ENCODE measurements at places on chromosomes 12 and 14.
A peak's percentile ranks its signal among the peaks of the same experiment; 100 is the strongest.

- DNase-seq: no peak
Measured at GRCh38 chr14:81971911-81972310, 438.3 kb upstream of the SEL1L start.

- peak; percentile 5 for DNase-seq
Measured at GRCh38 chr12:59780605-59781135, 184.8 kb downstream of the SLC16A7 start.

DNA sequence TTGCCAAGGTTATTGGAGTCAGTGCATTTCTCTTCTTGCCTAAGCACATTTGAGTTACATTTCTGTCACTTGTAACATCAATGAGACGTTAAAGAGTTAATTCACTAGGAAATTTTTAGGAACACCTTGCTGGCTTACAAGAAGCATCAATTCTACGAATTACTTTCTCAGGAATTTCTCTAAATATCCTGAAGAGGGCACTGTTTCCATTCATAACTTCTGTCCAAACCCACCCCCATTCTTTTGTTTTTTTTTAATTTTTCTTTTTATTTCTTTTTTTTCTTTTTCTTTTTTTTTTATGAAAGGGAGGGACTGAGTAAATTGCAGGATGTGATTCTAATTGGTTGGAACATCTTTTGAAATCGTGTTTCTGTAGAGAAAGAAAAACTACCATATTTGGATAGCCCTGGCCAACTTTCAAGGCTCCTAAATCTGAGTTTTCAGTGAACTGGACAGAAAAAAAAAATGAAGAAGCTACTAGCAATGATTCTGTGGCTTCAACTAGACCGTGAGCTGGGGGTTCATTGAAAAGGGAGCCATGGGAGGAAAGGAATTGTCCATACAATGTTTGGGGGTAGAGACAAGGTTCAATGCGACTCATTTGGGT lies 285.3 kb downstream of the DAD1 start:
- DNase-seq: no peak

DNA sequence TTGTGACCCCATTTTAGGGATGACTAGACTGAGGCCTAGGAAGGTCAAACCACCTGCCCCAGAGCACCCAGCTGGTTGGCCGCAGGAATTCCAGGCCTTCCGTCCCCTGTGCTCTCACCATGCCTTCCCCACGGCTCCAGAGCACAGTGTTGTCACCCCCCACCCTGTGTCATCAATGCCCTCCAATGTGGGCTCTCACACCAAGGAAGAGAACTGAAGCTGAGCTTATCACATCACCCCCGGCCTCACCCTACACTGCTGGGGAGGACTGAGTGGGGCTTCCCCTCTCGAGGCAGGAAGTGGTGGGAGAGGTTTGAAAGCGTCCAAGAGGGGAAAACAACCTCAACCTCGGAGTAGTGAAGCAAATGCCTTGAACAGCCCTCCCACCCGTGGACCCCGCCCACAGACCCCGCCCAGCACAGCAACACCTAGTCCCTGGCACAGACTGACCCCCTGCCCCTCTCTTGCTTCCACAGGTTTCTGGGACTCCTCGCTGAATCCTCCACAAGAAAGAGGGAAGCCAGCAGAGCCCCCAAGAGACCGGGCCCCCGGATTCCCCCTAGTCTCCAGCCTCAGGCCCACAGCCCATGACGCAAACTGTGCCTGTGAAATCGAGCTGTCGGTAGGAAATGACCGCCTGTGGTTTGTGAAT lies 97.2 kb downstream of the LGMN start:
- peak; percentile 25 for DNase-seq

DNA sequence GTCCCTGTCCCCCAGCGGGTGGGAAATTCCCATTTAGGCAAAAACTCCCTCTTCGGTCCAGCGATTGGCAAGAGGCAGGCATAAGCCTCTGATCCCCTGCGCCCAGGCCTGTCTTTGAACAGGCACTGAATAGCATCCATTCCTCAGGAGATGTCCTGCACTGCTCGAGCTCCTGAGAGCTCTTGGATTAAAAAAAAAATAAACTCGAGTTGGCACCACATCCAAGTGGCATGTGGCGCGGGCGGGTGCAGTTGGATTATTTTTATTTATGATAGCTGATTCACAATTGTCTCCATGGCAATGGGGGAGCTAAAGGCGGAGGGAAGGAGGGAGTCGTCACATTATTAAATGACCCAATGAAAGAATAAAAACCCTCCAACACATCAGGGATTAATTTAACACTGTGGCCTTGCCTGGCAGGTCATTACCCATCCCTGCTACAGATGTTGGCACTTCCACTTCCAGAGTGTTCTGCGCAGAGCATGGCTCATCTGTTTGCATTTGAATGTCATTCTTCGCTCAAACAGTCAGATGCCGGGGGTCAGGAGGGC lies 207.2 kb downstream of the AACS start:
- DNase-seq: no peak

DNA sequence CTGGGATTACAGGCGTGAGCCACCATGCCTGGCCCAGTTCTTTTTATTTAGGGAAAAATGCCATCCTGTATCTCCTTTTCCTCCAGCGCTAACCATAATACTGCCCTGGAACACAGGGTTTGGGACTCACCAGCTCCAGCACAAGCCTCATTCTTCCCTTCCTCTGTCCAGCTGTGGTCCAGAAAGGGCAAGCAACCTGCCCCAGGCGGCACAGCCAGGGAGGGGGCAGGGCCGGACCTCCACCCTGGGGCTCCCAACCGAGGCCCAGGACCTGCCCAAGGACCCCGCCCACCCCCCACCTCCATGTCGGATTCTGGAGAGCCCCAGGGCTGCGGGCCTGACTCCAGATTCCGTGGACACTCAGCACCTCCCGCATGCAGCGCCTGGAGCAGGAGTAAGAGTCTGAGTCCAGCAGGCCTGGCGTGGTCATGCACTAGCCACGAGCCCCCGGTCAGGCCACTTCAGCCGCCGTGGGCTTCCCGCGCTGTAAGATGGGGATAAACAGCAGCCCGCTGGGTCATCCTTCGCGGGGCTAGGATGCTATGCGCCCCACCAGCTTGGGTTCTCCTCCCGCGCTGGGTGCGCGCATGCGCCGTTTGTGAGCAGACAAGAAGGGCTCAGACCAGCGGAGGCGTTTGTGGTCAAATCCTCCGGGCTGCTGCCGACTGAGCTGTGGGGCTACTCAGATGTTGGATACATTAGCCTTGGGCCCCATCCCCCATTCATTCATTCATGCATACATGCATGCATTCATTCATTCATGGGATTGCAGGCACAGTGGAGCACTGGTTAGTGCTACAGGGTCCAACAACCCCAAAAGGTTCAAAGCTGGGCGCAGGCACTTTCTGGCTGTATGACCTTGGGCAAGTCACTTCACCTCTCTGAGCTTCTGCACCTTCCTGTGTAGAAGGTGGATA lies 16.3 kb downstream of the TMEM119 start:
- no peak for DNase-seq

GRCh38 chr12:80470403-80470802 lies 26.4 kb downstream of the PTPRQ start:
- DNase-seq: no peak

GRCh38 chr14:100065111-100065871 lies at the start of gene EVL:
EVL (plus strand) TSS chr14:100065422; CDS start chr14:100065501, 79 bp downstream.
- no peak for DNase-seq

GRCh38 chr12:59763835-59764234 lies 168.0 kb downstream of the SLC16A7 start:
- no peak for DNase-seq

- no peak for DNase-seq
Measured at GRCh38 chr12:63525831-63526230, 142.5 kb downstream of the DPY19L2 start.

DNA sequence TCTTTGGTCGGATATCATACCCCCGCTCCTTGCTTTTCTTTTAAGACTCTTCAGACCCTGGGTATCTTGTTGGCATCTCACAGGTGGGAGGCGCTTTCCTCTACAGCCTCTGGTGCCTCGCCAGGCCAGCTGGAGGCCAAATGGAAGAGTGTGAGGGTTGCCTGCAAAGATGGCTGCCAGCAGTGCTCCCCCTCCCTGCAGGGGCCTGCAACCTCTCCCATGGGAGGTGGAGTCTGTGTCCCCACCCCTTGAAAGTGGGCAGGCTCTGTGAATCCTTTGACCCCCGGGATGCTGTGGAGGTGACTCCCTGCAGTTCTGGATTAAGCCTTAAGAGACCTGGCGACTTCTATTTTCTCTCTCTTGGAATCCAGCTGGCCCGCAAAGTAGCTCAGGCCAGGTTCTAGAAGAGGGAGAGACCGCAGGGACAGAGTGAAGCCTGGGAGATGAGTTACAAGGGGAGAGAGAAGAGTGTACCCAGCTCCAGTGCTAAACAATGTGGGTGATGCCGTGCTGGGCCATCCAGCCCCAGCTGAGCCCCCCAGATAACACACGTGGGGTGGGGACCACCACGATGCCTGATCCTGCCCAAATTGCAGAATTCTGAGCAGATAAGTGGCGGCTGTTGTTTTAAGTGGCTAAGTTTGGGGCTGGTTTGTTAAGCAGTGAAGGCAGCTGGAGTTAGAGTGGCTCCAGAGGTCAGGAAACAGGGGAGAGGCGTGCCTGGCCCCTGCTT lies 37.9 kb upstream of the NCOR2 start:
- no peak for DNase-seq

DNA sequence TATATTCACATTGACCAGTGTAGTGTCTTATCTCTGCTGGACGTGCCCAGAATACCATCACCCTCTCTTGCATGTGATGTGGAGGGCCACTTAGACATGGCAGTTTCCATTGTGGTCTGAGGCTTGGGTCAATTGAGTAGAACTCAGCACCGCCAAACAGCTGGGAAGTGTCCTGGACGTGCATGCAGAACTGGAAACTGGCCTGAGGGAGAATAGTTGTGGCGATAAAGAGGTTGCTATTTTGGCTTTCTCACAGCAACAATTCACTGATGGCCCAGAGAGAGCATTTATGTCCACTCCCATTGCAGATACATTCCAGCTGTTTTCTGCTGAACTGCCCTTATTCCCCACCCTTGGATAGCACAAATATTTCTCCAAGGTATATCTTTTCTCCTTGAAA lies 210.1 kb upstream of the DAAM1 start:
- no peak for DNase-seq

GRCh38 chr14:49306152-49306751 lies 279.9 kb downstream of the RPS29 start:
- DNase-seq: peak; percentile 10

- peak; percentile 86 for DNase-seq
Measured at GRCh38 chr12:59858508-59859170, 262.8 kb downstream of the SLC16A7 start.

GRCh38 chr14:72700338-72701236 lies 193.3 kb downstream of the DPF3 start:
- DNase-seq: no peak

- no peak for DNase-seq
Measured at GRCh38 chr14:24233538-24233866, 773 bp downstream of the GMPR2 start.

DNA sequence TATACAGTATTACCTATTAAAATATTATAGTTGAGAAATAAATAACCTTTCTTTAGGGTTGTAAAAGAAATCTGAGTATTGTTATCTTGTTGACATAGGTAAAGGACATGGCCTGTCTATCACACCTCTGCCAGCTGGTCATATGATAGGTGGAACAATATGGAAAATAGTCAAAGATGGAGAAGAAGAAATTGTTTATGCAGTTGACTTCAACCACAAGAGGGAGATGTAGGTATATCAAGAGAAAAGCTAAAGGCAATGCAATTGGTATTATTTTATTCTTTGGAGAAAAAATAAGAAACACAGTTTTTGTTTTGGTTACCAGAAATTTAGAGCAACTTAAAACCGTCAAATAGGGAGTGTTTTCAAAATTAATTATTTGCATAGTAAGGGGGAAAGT lies 13.5 kb downstream of the CPSF2 start:
- DNase-seq: peak; percentile 34

DNA sequence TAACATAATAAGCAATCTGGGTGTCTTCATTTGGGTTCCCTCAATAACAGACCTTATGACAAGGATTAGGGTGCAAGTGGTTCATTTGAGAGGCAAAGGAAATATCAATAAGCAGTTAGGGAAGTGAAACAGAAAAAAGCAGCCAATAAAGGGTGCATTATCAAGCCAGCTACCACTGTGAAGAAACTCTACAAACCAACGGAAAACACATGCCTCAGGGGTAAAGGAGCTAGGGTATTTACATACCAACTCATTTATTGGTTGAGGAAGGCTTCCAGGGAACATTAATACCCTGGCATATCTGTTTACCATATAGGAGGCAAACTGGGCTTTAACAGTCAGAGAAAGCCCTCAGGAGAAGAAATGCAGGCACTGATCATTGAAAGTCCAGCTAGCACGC lies 22.7 kb upstream of the IFNG-AS1 start:
- DNase-seq: no peak

DNA sequence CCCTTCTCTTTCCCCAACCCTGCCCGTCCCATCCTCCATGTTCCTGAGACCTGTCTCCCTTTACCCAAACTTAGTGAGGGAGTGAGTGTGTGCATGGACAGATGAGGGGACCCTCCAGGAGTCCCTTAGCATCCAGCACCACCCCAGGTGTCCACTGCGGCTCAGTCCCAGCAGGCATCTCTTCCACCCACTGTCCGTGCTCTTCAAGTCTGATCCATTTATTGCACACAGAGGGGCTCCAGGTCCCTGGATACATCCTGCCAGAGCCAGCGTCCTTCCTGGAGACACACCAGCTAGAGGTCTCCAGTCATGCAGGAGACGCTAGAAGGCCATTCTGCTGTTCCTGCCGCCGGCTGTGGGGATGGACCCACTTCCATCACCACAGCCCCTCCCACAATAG lies 239.2 kb downstream of the ADGRD1 start:
- DNase-seq: no peak

DNA sequence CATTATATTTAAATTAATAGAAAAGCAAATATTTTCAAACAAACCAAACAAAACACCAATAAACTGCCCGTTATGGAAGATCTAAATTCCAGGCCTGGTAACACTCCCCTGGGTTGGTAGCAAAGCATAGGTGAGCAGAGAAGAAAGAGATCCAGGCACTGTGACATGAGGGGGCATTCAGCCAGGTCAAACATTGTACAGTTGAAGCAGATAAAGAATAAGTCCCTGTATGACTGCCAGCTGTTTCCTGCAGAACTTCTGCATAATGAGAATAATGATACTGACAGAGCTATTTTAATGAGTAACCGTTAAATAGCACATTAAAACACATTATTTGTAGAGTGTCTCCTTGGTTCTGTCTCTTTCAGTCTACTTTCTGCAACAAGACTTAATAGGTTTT lies 35.4 kb downstream of the SLC38A1 start:
- no peak for DNase-seq

DNA sequence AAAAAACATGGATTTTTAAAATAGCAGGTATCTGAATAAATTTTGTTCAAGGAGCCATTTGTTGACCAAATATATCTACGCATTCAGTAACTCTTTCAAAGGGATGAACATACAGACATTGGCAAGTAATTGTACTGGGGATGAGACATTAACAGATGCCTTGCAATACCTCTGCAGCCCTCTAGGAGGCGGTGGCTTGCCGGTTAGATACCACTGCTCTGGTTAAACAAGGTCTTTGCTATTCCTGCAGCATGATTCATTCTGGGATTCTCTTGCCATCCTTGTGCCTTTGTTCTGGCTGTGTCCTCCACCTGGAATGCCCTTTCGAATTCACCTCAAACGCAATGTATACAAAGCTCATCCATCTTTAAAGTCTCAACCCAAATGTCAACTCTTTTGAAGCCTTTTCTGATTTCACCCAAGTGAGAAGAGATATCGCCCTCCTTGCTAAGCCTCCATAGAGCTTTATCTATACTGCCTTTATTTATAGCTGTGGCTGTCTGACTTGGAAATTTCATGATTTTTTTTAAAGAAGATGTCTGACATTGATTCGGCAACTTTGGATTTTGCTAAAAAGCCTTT lies 131.0 kb upstream of the SRRM4 start:
- peak; percentile 16 for DNase-seq
